Left cardiac atrium (tissue), 4 donors: ENCODE measurements at places on chromosomes 12 and 14. TPM values are rescaled to one million over a fixed set of nuclear protein-coding genes. Genes with fewer than 3 reads are reported as not detected.
A peak's percentile ranks its signal among the peaks of the same experiment; 100 is the strongest.

GRCh38 chr14:99034711-99035171 lies 237.3 kb downstream of the BCL11B start:
- DNase-seq, result no peak

- DNase-seq, result peak; percentile 51
Measured at GRCh38 chr12:51269174-51270066, 795 bp downstream of the SMAGP start.

DNA sequence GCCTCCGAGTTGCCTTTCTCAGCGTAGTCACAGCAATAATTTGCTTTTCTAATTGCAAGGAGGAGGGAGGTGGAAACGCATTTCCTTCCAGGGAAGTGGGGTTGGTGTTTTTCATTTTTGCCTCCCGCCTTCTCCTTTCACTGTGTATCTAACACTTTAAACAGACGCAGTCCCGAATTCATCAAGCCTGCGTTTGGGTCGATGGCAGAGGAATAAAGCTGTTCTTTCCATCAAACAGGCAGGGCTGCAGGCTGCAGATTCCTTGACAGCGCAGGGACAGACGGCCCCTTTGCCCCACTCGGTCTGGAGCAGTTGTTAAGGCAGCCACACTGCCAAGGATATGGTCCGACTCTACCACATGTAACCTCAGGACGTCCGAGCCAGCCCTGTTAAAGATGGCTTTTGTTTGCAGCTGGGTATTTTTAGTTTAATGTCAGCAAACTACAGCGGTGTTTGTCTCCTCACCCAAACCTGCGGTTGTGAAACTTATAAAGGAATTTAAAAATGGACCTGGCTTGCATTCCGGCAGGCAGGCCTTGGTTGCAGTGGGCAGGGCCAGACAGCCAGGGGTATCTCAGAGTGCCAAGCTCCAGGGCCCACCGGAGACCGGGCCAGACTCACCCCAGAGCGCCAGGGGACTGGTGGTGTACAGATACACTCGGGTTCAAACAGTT lies 2.1 kb downstream of the CHST11 start:
- DNase-seq, result peak; percentile 30

DNA sequence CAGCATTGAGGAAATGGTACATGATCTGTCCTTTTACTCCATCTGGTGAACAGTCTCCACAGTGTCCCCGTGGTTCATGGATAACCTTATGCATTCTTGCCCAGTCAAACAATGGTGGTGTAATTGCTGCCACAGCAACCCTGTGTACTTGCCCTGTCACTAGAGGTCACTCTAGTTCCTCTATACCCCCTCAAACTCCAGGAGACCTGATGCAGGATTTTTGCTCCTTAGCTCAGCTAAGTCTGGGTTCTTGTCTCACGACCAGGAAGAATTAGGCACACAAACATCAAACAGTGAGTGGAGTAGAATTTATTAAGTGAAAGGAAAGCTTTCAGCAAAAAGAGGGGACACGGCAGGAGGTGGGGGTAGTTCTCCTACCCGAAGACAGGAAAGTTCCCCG lies 24.7 kb upstream of the EEA1 start:
- DNase-seq, result no peak

DNA sequence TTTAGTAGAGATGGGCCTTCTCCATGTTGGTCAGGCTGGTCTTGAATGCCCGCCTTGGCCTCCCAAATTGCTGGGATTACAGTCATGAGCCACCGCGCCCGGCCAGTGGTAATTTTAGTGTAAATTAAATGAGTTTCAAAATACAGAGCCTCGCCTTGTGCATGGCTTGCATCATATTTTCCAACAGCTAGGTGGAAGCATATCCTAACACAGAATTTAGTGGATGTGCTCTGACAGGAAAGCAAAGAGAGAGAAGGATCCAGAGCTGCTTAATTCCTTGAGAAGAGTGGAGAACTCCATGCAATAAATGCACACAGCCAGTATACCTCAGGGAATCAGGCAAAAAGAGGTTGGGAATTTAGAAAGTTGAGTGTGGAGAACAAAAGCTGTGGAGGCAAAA lies 2.5 kb downstream of the OR6C2 start:
- no peak for DNase-seq

GRCh38 chr12:112115259-112116045 lies 6.9 kb upstream of the NAA25 start:
- DNase-seq, result no peak

DNA sequence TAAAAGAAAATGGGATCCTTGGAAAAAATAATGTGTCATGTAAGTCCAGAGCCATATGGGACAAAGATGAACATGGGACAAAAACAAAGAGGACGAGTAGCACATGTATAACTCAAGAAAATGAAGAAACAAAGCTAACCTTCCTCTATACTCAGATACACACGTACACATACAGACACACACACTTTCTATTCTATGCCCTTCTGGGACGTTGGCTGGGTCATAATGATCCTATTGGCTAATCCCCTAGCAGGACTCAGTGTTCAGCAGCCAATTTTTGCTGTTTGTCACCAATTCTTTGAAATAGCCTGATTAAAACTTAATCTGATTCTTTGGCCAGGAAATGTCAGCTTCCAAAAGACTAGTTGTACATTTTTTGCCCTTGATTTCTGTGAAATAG lies 189.4 kb upstream of the FOXG1 start:
- DNase-seq, result no peak

DNA sequence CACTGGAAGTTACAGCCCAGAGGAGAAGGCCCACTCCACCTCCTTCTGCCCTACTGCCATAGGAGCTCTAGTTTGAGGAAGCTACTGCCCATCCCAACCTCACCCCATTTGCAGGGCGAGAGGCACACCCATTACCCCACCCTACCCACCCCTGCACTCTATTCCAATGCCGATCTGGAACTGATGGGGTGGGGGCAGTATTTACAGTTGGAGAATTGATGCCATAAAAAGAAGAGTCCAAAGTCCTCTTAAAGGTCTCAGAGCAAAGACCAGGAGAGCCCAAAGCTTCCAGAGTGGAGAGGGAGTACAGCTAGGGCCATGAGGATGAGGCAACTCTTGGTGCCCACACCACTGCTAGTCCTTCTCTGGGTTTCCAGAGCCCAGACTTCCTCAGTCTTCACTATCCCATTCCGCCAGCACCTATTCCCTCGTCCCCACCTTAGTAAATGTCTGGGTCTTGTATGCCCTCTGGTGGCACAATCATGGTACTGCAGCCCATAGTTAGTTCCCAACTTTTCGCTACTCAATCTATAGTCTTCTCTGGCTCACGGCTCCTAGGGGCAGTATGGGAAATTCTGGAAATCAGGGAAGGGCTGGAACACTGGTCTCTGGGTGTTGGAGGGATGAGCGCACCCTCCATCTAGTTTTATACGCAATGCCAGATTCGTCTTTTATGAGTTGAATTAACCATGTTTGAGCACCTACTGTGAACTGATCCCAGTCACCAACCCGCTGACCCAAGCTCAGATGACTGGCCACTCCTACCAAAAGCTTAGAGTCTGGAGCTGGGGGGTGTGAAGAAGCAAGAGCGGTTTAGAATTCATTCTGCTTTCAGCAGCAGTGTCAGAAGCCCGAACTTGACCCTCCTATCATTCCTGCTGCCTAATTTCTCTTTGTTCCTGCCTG lies 6.9 kb upstream of the ADCY6 start:
- peak; percentile 74 for DNase-seq

DNA sequence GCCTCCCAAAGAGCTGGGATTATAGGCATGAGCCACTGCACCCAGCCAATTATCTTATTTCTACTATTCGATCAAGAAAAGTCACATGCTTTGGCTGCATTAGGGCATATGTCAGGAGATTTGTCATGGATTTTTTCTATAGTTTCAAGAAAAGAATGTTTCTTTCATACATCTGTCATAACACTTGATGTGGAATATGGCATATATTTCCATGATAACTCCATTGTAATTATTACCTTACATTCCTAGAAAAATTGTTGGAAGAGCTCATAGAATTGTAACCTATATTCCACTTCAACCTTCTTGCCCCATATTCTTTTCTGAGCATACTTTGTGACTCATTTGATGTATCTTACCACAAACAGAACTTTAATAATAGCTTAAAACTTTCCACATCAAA lies 740.9 kb upstream of the FLRT2 start:
- no peak for DNase-seq

GRCh38 chr12:53502331-53502730 lies 1.2 kb downstream of the TARBP2 start:
- no peak for DNase-seq

DNA sequence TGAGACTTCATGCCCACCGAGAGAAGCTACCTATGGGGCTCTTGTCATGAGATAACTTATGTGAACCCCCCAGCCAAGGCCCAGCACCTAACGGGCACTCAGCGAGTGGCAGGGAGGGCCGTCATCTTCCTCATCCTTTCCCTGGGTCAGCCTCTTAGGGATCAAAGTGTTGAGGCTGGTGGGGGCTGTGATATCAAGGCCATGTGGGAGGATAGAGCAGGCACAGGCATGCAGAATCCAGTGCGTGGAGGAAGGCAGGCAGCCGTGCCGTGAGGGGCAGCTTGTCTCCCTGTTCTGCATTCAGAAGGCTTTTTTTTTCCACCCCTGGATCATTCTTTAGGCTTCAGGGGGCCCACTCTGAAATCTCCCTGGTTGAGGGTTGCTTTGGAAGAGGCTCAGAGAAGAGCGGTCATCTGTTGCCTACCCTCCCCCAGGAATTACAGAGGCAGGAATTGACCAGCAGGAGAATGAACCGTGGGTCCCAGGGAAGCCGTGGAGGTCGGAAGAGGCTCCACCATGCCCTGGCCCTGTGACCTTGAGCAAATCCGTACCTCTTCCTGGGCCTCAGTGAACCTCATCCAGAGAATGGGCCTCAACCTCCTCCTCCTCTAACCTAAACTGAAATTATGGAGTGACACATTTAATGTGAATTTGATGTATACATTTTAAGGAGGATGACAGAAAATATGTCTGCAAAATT lies 62.8 kb downstream of the BEGAIN start:
- DNase-seq, result no peak

DNA sequence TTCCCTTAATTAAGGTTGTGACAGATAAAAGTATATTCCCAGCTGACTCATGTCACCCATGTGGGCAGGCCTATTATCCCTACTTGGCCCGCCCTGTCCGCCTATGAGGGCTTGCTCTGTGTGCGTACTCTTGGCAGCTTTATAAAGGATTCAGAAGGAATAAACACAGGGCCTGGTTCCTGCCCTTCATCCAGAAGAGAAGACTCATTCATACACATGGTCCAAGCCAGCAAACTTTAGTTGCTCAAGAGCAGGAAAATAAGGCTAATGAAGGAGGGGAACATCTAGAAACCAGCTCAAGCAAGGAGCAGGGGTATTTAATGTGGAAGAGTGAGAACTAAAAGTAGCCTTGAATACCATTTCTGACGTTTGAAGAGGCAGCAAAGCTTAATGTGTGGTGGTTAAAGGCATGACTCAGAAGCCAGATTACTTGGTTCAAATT lies 141.9 kb downstream of the CRADD start:
- DNase-seq, result peak; percentile 67

GRCh38 chr12:90045559-90045958 lies 336.9 kb upstream of the ATP2B1 start:
- DNase-seq, result no peak

- no peak for DNase-seq
Measured at GRCh38 chr12:1330477-1330827, 263.9 kb downstream of the FBXL14 start.

DNA sequence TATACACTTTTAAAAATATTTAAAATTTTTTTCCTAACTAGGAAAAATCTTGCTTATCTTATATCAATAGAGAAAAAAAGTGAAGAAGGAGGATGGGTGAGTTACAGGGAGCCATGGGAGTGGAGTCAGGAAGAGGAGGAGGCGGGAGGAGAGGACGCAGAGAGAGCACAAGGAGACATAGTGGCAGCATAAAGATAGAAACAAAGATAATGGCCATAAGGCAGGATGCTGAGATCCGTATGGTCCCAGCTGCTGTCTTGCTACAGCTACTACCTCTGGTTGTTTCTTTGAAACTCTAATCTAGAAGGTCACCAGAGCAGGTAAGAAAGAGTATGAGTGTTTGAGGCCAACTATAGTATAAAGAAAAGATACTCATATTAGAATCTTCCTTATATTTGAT lies 2.6 kb upstream of the SOX5 start:
- DNase-seq, result no peak

DNA sequence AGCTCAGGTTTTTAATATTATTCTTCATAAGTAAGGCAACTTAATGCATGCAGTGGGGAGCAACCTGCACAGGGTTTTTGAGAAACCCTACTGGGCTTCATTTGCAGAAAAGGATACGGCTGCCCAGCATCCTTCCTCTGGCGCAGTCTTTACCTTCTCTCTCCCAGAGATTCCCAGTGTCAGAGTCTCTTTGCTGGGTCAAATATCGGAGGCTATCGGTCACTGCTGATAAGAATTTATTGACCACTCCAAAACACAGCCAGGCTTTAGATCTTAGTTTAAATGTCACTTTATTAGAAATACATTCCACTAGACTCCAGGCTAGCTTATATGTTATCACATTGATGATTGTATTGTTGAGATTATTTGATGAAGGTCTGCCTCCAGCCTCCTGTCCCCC lies 147.2 kb upstream of the CPSF6 start:
- no peak for DNase-seq

DNA sequence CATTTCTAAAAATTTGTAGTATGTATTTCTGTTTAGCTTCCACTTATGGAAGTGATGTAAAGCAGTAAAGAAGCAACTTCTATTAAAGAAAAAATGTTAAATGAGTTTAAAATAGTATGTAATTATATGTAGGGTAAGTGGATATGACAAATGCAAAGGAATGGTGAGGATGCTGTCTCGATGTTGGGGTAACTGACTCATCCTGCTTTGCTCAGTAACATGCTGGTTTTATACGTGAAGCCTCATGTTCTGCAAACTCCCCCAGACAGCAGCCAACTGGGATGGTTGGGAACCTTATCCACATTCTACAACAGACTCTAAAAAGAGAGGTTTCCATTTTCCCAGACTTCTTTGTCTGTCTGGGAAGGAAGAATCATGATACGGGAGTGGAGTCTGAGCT lies 1006.4 kb upstream of the TMEM132C start:
- DNase-seq, result no peak

DNA sequence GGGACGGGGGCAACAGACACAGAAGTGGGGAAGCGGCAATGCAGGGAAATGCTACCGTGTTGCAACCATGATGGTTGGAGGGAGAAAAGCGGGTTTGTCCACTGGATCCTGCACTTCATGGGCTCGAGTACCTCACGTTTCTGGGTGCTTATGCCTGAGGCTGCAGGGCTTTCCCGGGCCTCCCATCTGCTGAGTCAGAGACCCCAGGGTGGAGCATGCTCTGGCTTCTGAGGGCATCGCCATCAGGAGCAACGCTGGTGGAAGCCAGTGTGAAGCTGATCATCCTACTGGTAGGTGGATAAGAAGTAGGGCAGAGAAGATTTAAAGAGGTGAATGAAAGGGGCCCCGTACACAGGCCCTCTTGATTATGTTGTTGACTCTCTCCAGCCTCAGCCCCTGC lies 5.0 kb upstream of the ADGRD1 start:
- no peak for DNase-seq

- no peak for DNase-seq
Measured at GRCh38 chr12:75488553-75488952, 8.0 kb downstream of the GLIPR1 start.

The GPR162 gene
- 5.3 TPM for total RNA-seq

The ABCC9 gene
- 46.7 TPM for total RNA-seq

The GPR33 gene
- not detected for total RNA-seq

The ALG10 gene
- 6.6 TPM for total RNA-seq

The RNASE7 gene
- total RNA-seq, result not detected

The CATSPERB gene
- 1.8 TPM for total RNA-seq

The RNASE1 gene
- total RNA-seq, result 295 TPM

The MCRS1 gene
- total RNA-seq, result 63.2 TPM

The IL26 gene
- total RNA-seq, result not detected

The ARMH4 gene
- total RNA-seq, result 6.4 TPM

The POU6F1 gene
- 8.3 TPM for total RNA-seq

The P2RX2 gene
- not detected for total RNA-seq
